ENCODE measurements at places on chromosomes 3 and 15.
A peak's percentile ranks its signal among the peaks of the same experiment; 100 is the strongest.

- peak; percentile 67 for DNase-seq
Observed at GRCh38 chr15:49421991-49422390, 1.1 kb upstream of the FGF7 start.

GRCh38 chr3:37053337-37053736, 60.0 kb downstream of the MLH1 start:
- no peak for DNase-seq

DNA sequence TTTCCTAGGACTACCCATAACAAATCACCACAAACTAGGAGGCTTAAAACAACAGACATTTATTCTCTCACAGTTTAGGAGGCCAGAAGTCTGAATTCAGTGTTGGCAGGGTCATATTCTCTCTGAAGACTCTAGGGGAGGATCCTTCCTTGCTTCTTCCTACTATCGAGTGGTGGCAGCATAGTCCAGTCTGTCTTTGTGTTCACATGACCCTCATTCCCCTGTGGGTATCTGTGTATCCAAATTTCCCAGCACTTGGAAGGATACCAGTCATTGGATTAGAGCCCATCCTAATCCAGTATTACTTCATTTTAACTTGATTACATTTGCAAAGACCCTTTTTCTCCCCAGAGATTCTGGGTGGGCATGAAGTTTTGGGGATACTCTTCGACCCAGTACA, 63.8 kb downstream of the GMPS start:
- no peak for DNase-seq

GRCh38 chr15:28984421-28985315, 98.9 kb downstream of the APBA2 start:
- peak; percentile 26 for DNase-seq

DNA sequence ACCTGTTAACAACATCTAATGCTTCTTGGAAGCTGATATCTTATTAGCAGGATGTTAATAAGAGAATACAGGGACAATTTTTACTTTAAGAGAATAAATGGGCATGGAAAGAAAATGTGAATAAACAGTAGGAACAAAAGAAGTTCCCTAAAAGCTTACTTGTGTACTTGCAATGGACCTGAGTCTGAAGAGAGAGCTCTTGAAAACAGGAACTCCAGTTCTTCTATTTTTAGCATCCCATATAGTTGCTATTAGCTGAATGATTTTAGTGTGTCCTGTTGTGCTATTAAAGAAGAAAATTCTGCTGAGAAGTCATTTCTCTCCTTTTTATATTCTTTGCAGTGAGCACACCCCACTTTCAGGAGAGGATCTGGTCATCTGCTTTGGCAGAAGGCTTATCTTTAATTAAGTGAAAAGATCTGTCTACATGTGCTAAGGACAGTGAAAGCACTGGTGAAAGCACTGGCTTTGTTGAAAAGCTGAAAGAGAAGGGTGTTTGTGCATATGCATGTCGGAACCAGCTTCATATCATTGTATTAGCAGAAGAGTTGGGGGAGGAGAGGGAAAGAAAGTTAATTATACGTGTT, 1.4 kb upstream of the ST3GAL6 start:
- DNase-seq, result peak; percentile 71
